ENCODE measurements at places on chromosomes 1 and 21. TPM values are rescaled to one million over a fixed set of nuclear protein-coding genes. Genes with fewer than 3 reads are reported as not detected.

IL6R gene
- polyA plus RNA-seq: 6.6 TPM

- no peak for DNase-seq
- no peaks in the 10 kb centered on the region for H3K4me1 ChIP-seq
- no peaks in the 10 kb centered on the region for H3K27me3 ChIP-seq
- no peak overlapping the region for H3K4me3 ChIP-seq
- H3K36me3 ChIP-seq: no peaks in the 10 kb centered on the region
Observed at GRCh38 chr1:111399792-111400610, 27.5 kb downstream of the OVGP1 start.

TMEM269 gene
- polyA plus RNA-seq: not detected

CLCA1 gene
- 29.7 TPM for polyA plus RNA-seq

- H3K27me3 ChIP-seq: no peaks in the 10 kb centered on the region
- DNase-seq: no peak
- no peaks in the 10 kb centered on the region for H3K4me1 ChIP-seq
Observed at GRCh38 chr1:115560027-115560426, 81.7 kb upstream of the VANGL1 start.

PIK3C2B gene
- 9.3 TPM for polyA plus RNA-seq

CD244 gene
- 0.75 TPM for polyA plus RNA-seq

DNA sequence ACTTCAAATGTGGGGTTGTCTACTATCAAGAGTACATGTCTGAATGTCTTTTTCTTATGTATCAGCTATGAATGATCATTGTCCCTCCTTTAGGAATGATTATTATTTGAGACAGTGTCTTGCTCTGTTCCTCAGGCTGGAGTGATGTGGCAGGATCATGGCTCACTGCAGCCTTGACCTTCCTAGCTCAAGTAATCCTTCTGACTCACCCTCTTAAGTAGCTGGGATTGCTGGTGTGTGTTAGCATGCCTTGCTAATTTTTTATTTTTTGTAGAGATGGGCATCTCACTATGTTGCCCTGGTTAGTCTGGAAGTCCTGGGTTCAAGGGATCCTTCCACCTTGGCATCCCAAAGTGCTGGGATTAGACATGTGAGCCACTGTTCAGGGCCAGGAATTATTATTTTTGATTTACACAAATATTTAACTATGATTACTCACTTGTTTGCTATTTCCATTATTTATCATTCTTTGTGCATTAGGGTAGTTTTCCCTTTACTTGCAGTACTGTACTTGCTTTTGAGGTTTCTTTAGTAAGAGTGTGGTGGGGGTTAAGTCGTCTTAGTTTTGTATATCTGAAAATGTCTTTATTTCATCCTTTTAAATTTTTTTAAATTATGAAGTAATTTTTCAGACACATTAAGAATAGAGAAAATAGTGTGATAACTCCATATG is 12.8 kb downstream of the S100A7 start:
- H3K27me3 ChIP-seq: no peaks in the 10 kb centered on the region
- H3K4me3 ChIP-seq: no peak overlapping the region
- no peaks in the 10 kb centered on the region for H3K36me3 ChIP-seq
- no peak for DNase-seq

- no peak overlapping the region for H3K4me3 ChIP-seq
- no peak overlapping the region for H3K27ac ChIP-seq
- no peaks in the 10 kb centered on the region for H3K36me3 ChIP-seq
- no peaks in the 10 kb centered on the region for H3K27me3 ChIP-seq
- DNase-seq: no peak
- no peaks in the 10 kb centered on the region for H3K4me1 ChIP-seq
Observed at GRCh38 chr1:30857964-30858363, 50.6 kb downstream of the SDC3 start.

DNA sequence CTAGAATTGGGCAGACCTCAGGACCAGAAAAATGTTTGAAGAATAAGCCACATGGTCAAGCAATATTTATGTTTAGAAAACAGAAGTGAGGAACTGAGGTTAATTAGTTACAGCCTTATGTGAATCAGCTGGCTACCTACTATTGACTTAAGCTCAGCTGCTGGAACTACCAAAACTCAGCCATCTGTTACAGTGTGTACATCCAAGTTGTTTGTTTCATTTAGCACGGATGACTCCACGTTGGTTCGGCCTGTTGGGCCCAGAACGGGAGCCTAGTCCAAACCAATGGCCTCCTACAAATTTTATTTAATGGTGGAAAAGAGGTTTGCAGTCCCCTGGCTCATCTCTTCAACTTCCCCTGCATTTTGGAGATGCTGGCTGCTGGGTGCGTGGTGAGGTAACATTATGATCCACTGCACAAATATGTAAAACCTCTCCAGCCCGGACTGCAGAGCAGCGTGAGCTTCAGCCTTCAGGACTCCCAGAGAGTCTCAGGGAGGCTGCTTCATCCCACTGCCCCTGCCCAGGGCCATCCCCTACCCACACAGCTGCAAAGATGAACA is 143.4 kb downstream of the ZZZ3 start:
- DNase-seq: peak; percentile 49
- H3K27ac ChIP-seq: no peak overlapping the region
- H3K4me3 ChIP-seq: no peak overlapping the region

DNA sequence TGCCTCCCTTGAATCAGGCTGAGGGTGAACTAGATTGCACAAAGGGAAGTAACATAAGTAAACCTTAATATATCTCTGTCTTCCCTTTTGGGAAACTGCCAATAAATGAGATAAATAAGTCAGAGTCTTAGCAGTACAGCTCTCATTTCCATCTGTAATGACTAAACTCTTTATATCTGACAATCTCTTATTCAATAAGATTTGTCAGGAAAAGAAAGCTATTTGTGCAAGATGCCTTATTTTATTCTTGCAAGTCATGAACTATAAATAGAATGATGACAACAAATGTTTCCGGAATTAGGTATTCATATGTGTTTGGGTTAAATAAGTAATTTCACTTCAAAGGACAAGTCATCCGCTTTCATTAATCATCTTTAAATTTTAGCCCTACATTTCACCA is 229.2 kb downstream of the PTGER3 start:
- H3K27ac ChIP-seq: no peak overlapping the region
- H3K27me3 ChIP-seq: no peaks in the 10 kb centered on the region
- DNase-seq: no peak

SH2D1B gene
- 1.1 TPM for polyA plus RNA-seq

- no peak overlapping the region for H3K4me3 ChIP-seq
- no peaks in the 10 kb centered on the region for H3K27me3 ChIP-seq
- no peak overlapping the region for H3K27ac ChIP-seq
- H3K4me1 ChIP-seq: no peaks in the 10 kb centered on the region
Observed at GRCh38 chr1:54962612-54963395, 17.6 kb upstream of the TMEM61 start.

DNA sequence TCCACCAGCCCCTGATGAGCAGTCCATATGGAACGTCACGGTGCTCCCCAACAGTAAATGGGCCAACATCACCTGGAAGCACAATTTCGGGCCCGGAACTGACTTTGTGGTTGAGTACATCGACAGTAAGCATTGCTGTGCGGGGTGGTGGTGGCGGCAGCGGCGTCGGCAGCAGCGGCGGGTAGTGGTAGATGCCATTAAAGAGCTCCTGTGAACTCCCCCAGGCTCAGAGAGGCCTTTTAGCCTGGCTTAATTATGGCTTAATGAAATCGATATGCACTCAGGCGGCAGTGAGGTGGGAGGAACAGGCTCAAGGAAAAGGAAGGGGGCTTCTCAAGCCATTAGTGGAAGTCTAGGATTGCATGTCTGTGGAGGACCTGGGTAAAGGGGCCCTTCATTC is 41.9 kb upstream of the CNTN2 start:
- DNase-seq: no peak
- no peaks in the 10 kb centered on the region for H3K27me3 ChIP-seq
- H3K27ac ChIP-seq: no peak overlapping the region

DNA sequence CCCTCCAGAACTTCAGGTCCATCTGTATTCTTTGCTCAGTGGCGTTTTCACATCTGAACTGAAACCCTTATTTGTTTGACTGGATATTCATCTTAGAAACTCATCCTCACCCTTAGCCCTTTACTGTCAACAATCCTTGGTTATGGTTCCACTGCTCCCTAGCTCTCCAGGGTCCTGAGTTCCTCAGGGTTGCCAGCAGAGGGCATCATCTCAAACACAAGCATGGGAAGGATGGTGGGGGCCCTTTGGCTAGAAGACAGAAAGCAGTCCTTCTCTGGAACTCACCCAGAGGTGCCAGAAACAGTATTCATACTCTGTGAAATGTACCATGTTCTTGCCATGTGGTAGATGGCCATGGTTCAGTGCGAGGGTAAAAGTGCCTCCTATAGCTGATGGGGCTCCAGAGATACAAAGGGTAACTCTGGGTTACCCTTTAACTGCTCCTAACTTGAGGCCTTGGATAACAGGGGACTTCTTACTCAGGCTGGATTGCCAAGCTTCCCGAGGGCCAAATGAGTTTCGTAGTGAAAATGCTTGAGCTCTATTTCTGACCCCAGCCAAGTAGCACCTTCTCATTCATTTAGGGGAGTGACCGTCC is 11.3 kb downstream of the NCSTN start:
- H3K27me3 ChIP-seq: no peaks in the 10 kb centered on the region
- no peak for DNase-seq
- no peak overlapping the region for H3K4me3 ChIP-seq
- peaks cover 33% of the 10 kb centered on the region for H3K36me3 ChIP-seq

TRIM67 gene
- under 0.01 TPM for polyA plus RNA-seq

CCDC24 gene
- polyA plus RNA-seq: 29.7 TPM

- H3K4me1 ChIP-seq: no peaks in the 10 kb centered on the region
- H3K36me3 ChIP-seq: no peaks in the 10 kb centered on the region
- H3K27me3 ChIP-seq: no peaks in the 10 kb centered on the region
- H3K27ac ChIP-seq: no peak overlapping the region
- no peak for DNase-seq
- no peak overlapping the region for H3K4me3 ChIP-seq
Observed at GRCh38 chr1:7482772-7483495, 288.2 kb upstream of the VAMP3 start.
